ENCODE measurements at places on chromosomes 7 and 10.

DNA sequence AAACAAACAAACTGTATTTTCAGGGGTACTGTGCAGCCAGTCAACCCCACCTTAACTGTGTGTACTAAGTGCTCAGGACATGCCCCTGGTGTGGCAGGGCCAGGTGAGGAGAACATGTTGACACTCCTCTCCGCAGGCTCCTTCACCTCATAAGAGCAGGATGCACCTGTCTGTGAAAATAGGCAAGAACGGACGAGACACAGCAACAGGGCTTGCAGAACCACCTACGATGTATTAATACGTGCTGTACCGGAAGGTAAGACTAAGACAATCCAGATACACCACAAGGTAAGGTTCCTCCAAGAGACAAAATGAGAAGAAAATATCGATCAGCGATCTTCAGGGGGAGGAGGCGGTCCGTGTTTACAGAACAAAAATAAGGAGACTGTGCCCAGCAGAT, 65.8 kb upstream of the CAMK2B start:
- DNase-seq, result no peak

DNA sequence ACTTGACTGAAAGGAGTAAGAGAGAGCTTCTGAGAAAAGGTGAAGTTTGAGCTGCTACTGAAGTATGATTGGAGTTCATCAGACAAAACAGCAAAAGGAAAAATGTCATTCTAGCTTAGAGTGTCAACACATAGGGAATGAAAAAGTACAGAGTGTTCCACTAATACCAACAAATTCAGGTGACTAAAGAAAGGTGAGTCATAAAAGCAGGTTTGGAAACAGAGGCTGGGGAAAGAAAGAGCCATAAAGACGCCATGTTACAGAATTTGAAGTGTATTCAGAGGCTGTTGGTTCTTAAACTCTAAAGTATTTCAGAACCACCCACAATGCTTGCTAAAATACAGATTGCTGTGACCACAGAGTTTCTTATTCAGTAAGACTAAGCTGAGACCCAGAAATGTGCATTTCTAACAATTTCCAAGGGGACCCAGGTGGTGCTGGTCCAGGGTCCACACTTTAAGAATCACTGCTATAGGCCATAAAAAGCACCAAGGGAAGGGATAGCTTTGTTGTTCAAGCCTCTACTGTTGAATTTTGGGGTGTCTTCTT, 143.1 kb downstream of the ELAPOR2 start:
- DNase-seq, result no peak

DNA sequence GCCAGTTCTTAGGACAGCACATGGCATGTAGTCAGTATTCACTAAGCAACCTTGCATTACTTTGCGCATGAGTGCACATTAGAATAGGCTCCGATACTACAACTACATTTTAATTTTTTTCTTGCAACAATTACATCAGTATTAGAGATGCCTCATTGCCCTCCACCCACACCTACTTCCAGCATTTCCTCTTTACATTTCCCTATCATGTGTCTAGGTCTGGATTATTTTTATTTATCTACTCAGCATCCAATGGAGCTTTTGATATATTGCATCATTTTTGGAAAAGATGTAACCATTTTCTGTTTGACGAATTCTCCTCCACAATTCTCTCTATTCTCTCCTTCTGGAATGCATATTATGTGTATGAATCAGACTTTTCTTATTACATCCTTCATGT, 258.2 kb upstream of the GLI3 start:
- no peak for DNase-seq

- DNase-seq, result no peak
Observed at GRCh38 chr7:132386201-132386681, 190.0 kb downstream of the PLXNA4 start.

- no peak for DNase-seq
Observed at GRCh38 chr10:74292871-74293427, 141.9 kb downstream of the ADK start.

- DNase-seq, result no peak
Observed at GRCh38 chr10:18140957-18141845, 977 bp downstream of the CACNB2 start.

GRCh38 chr10:14740684-14741247, 33.9 kb downstream of the FAM107B start:
- no peak for DNase-seq

GRCh38 chr10:62352356-62352970, 21.7 kb upstream of the ZNF365 start:
- DNase-seq, result no peak

DNA sequence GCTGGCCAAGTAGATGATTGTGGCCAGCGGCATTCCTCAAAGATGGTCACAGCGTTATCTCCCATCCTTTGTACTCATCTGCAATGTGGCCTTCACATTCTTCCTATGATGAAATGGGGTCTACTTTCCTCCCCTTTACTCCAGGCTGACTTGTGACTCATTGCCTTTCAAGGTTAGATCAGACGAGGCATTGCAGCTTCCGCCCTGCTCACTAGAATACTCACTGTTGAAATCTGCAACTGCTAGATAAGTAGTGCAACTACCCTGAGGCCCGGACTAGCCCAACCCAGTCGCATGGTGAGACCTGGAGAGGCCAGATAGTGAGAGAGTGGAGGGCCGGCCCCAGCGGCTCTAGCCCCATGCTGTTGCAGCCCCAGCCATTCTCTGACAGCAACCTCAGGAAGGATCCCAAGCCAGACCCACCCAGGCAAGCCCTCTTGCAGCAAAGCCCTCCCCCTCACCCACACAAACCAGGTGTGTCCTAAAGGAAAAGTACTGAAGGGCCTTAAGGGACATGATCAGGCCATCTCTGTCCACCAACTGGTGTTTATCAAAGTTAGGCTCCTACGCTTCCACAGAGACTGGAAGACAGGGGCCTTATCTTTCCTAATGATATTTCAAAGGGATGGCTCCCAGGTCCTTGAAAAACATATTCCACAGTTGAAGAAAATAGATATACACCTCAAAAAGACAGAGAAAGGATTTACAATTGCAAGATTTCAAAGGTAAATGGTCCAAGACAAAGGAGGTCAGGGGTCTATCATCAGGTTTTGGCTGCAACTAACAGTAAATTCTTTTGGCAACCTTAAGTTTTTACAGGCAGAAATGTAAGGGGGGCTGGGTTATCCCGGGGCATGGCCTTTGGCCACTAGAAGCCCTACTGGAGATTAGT, 107.2 kb upstream of the TRIM24 start:
- no peak for DNase-seq

- DNase-seq, result no peak
Observed at GRCh38 chr7:140310337-140311002, 87.9 kb downstream of the SLC37A3 start.

- DNase-seq, result no peak
Observed at GRCh38 chr7:5711409-5711808, 70.1 kb downstream of the RNF216 start.

DNA sequence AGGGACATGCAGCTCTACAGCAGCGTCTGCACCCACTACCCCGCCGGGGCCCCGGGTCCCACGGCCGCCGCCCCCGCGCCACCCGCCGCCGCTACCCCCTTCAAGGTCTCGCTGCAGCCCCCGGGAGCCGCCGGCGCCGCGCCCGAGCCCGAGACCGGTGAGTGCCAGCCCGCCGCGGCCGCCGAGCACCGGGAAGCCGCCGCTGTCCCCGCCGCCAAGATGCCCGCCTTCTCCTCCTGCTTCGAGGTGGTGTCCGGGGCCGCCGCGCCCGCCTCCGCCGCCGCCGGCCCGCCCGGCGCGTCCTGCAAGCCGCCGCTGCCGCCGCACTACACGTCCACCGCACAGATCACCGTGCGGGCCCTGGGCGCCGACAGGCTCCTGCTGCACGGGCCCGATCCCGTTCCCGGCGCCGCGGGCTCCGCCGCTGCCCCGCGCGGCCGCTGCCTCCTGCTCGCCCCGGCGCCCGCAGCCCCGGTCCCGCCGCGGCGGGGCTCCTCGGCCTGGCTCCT, 631 bp downstream of the OTUD1 start:
- DNase-seq, result no peak

- no peak for DNase-seq
Observed at GRCh38 chr7:143234533-143234875, 12.7 kb downstream of the TAS2R40 start.

GRCh38 chr7:149456506-149457421, 4.1 kb downstream of the ZNF777 start:
- DNase-seq, result no peak

- no peak for DNase-seq
Observed at GRCh38 chr10:21100190-21100589, 203.1 kb upstream of the NEBL start.

GRCh38 chr7:117986645-117987269, 113.5 kb upstream of the CTTNBP2 start:
- DNase-seq, result no peak

DNA sequence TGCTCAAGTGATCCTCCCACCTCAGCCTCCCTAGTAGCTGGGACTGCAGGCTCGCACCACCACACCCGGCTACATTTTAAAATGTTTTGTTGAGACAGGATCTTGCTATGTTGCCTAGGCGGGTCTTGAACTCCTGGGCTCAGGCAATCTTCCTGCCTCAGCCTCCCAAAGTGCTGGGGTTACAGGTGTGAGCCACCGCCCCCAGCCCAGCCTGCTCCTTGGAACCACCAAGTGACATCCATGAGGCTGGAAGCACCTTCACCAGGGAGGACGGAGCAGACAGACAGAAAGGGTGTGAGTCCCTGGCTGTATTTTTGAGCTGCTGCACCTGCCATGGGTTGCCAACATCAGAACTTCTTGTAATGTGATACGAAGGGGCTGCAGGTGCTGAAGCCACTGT, 62.3 kb upstream of the UBE3C start:
- DNase-seq, result no peak

- DNase-seq, result no peak
Observed at GRCh38 chr10:74047871-74048270, 50.0 kb downstream of the VCL start.

DNA sequence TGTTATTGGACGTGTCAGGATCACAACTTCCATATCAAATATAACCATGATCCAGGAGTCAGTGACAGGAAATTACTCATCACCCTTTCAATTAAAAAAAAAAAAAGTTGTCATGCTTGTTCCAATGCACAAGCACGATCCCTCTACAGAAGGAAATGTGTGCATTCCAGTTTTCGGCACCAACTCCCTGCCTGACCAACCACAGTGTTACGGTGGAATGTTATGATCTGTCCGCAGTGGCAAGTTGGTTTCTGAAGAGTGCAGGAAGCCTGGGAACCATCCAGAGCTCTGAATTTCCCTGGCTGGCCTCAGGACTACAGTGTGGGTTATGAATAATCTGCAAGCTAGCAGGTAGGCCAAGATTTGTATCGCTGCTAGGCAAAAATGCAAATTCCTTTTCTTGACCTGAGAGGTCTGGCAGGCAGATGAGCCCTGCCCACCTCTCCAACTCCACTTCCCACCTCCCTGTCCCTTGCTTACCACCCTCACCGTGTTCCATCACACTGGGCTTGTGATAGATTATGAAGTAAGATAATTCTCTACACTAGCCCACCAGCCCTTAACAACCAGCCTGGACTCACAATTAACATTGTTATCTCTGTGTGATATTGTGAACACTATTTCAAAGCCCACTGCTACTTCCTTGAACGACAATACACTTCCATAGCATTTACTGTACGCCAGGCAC, 20.4 kb downstream of the FRMPD2 start:
- no peak for DNase-seq

- DNase-seq, result no peak
Observed at GRCh38 chr7:115914951-115915350, 115.6 kb downstream of the TFEC start.

GRCh38 chr7:149317986-149318672, 56.1 kb downstream of the ZNF783 start:
- no peak for DNase-seq

DNA sequence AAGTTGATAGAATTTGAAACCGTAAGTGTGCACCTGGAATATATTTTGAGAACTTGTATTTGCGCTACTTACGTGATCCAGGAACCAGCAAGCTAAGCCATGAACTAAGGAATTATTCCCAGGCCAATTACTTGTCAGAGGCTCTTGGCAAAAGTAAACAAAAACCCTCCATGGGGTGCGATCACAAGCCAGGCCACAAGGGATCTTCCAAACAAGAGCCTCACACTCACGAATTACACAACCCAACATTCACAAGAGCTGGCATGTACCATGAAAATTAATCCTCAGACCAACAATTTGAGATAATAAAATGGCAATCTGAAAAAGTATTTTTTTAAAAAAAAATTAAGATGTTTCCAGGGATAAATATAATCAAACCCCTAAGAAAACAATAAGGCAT, 467.0 kb upstream of the AKR1E2 start:
- no peak for DNase-seq
